ENCODE measurements at places on chromosomes 2 and 18.

GRCh38 chr2:38207168-38207567, 131.2 kb upstream of the CYP1B1 start:
- DNase-seq, result no peak

DNA sequence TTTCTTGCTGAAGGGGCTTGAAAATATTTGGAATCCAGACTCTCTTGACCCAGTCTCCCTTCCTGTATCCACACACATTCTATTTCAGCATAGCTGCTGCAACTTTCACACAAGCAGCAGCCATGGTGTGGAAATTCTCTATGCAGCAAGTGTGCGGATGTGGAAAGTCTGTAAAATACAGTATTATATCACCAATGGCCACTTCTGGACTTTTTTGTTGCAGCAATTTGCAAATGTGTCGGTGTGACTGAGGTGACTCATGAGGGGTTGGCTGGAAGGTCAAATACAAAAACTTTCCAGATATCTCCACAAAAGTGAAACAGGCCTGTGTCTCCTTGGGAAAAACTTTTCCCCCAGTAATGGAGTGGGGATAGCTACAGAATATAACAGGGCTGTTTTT, 299.3 kb upstream of the GYPC start:
- DNase-seq, result no peak

GRCh38 chr2:31205186-31205585, 12.1 kb downstream of the CAPN14 start:
- DNase-seq, result no peak

DNA sequence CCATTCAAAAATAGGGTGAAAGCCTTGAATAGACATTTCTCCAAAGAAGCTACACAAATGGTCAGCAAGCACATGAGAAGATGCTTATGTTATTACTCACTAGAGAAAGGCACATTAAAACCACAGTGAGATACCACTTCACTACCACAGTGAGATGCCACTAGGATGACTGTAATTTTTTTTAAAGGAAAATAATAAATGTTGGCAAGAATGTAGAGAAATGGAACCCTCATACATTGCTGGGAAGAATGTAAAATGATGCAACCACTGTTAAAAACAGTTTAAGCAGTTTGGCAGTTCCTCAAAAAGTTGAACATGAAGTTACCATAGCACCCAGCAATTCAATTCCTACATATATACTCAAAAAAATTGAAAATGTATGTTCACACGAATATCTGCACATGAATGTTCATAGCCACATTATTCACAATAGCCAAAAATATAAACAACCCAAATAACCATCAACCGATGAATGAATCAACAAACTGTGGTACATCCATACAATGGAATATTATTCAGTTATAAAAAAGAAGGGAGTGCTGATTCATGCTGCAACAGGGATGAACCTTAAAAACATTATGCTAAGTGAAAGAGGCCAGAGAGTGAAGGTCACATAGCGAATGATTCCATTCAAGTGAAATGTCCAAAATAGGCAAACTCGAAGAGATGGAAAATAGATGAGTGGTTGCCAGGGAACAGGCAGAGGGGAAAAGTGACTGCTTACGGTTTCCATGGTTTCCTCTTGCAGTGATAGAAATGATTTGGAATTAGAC, 156.2 kb upstream of the NDUFV2 start:
- peak; percentile 25 for DNase-seq

GRCh38 chr2:128435576-128436478, 117.2 kb upstream of the HS6ST1 start:
- DNase-seq, result no peak

- DNase-seq, result peak; percentile 24
These were observed 213.2 kb upstream of the HS6ST1 start for GRCh38 chr2:128531856-128532255.

DNA sequence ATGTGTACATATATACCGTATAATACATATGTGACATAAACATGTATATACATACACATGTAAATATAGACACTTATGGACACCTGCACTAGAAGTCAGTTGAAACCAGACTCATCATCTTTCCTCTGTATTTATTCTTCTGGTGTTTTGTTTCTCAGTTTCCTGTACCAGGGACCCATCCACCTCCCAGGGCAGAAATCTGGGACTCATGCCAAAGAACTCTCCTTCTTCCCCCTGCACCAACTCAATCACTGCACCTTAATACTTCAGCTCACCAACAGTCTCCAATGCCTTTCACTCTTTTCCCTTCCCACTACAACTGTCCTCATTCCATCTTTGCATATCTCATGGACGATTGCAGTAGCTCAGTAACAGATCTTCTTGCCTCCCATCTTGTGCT, 428.0 kb downstream of the FBXO15 start:
- DNase-seq, result no peak

All from suppressor macrophage (primary cell).